ENCODE measurements at places on chromosomes 1 and 21. TPM values are rescaled to one million over a fixed set of nuclear protein-coding genes. Genes with fewer than 3 reads are reported as not detected.

The NT5C1A gene
- total RNA-seq = not detected

The FMN2 gene
- 13.8 TPM for total RNA-seq

The ICOSLG gene
- under 0.01 TPM for total RNA-seq

The IVL gene
- not detected for total RNA-seq

The FAM72A gene
- total RNA-seq = 1.7 TPM

The TAGLN2 gene
- total RNA-seq = 504 TPM

The CD48 gene
- not detected for total RNA-seq

The TEDDM1 gene
- total RNA-seq = not detected

The SMYD3 gene
- total RNA-seq = 43.9 TPM

The WNT3A gene
- not detected for total RNA-seq

The FBLIM1 gene
- 53.4 TPM for total RNA-seq

The OR2AK2 gene
- total RNA-seq = not detected

The TSPEAR gene
- not detected for total RNA-seq

The SIK1 gene
- total RNA-seq = 0.33 TPM

The C8B gene
- total RNA-seq = not detected

The C21orf58 gene
- 8.9 TPM for total RNA-seq

The ANGPTL7 gene
- total RNA-seq = 1.7 TPM

The SPATA46 gene
- not detected for total RNA-seq

The HMGCS2 gene
- not detected for total RNA-seq

The SPRR2E gene
- total RNA-seq = not detected

The ARHGAP29 gene
- 36.7 TPM for total RNA-seq

The KCNJ9 gene
- total RNA-seq = not detected

The SAMD11 gene
- total RNA-seq = 11.1 TPM

The ZSWIM5 gene
- 1.3 TPM for total RNA-seq

The EFNA3 gene
- total RNA-seq = 1.3 TPM

The DNASE2B gene
- total RNA-seq = not detected

The FAM131C gene
- total RNA-seq = 0.50 TPM

All from smooth muscle cell of trachea (primary cell).